ENCODE measurements at places on chromosomes 7 and 10. TPM values are rescaled to one million over a fixed set of nuclear protein-coding genes. Genes with fewer than 3 reads are reported as not detected.

The CLRN3 gene
- not detected for total RNA-seq

The TMEM139 gene
- 1.2 TPM for total RNA-seq

The ACTL6B gene
- total RNA-seq = not detected

The TRIM73 gene
- total RNA-seq = 28.3 TPM

DNA sequence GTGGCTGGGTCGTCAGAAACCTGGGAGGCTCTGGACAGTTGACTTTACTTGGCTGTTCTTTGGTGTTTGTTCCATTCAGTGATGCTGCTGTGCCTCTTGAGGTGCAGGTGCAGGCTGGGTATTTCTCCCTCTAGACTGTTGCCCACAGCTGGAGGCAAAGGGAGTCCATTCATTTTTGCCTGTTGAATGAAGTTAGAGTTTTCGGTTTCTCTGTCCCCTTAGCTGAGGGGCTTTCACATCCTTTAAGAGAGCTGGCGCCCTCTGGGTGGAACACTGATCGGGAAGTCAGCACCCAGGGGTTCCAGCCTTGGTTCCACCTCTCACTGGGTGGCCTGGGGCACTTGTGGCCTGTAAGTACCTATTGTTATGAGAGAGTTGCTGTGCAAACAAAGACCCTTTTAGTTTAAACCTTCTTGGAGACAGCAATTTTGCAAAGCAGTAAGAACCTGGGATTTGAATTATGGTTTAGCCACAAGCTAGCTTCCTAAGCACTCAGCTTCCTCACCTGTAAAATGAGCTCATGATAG is 67.2 kb downstream of the GRK5 start:
- no peak for DNase-seq

- DNase-seq = no peak
Measured at GRCh38 chr7:130369110-130369711, 11.1 kb upstream of the CPA1 start.

GRCh38 chr10:105807935-105808587 is 1167.0 kb downstream of the SORCS3 start:
- no peak for DNase-seq

GRCh38 chr7:91299952-91300775 is 35.9 kb downstream of the FZD1 start:
- no peak for DNase-seq
